ENCODE measurements at places on chromosomes 4 and X. TPM values are rescaled to one million over a fixed set of nuclear protein-coding genes. Genes with fewer than 3 reads are reported as not detected.
A peak's percentile ranks its signal among the peaks of the same experiment; 100 is the strongest.

DNA sequence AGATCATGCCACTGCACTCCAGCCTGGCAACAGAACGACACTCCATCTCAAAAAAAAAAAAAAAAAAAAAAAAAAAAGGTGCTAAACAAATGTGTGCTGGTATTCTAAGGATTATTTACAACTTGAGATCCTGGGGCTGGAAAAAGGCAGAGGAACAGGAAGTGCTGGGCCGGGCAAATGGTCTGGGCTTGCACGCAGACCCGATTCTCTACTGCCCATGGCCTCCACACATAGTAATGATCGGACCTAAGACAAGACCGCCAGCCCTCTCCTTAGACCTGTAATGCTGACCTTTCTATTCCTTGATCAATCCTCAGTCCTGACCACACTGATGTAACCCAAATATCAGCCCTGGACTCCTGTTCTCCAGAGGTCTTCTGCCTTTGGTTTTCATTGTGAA, 67.8 kb downstream of the EFNB1 start:
- H3K27me3 ChIP-seq: peaks cover 11% of the 10 kb centered on the region
- peaks cover 5% of the 10 kb centered on the region for H3K4me1 ChIP-seq
- no peak overlapping the region for H3K4me3 ChIP-seq
- no peaks in the 10 kb centered on the region for H3K36me3 ChIP-seq
- H3K27ac ChIP-seq: no peak overlapping the region
- DNase-seq: no peak

KDR gene
- not detected for total RNA-seq

GRCh38 chr4:142721187-142721586, 124.9 kb downstream of the INPP4B start:
- no peak for DNase-seq
- no peak overlapping the region for H3K4me3 ChIP-seq
- no peaks in the 10 kb centered on the region for H3K27me3 ChIP-seq
- no peaks in the 10 kb centered on the region for H3K36me3 ChIP-seq
- H3K4me1 ChIP-seq: peaks cover 3% of the 10 kb centered on the region
- H3K27ac ChIP-seq: no peak overlapping the region

DNA sequence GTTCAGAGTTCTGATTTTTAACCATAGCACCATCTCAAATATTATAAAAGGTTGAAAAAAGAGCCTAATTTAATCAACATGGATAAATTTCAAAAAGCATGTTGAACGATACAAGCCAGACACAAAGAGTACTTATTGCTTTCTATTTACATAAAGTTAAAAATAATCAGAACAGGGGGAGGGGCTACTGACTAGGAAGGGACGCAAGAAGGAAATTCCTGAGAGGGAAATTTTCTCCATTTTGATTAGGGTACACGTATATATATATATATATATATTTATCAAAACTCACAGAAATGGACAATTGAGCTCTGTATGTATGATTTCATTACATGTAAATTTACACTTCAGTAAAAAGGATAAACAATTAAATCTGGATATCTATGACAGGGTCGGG, 482 bp upstream of the MBTPS2 start:
- no peak for DNase-seq
- peak overlapping the region; percentile 84 for H3K4me3 ChIP-seq
- peak overlapping the region; percentile 78 for H3K27ac ChIP-seq

DNA sequence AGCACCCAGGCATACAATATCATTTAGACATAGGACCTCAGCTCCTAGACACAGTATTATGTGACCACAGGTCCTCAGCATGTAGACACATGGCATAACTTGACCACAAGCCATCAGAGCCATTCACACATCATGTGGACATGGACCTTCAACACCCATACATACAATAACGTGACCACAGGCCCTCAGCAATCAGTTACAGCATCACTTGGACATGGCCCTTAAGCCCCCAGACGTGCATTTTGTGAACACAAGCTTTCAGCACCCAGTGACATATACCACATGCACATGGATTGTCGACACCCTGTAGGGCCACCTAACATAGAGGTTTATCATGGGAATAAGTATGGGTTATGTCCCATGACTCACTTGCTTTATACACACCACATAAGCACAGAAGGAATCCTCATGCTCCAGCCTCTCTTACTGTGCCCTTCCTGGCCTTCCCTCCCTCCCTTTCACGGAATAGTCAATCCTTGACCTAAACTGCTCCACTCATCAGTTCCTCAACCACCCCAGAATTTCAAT, 1.9 kb downstream of the TSPYL2 start:
- H3K4me1 ChIP-seq: peaks cover 21% of the 10 kb centered on the region
- no peak for DNase-seq
- H3K36me3 ChIP-seq: peaks cover 31% of the 10 kb centered on the region
- H3K4me3 ChIP-seq: peak overlapping the region; percentile 80

DSPP gene
- not detected for total RNA-seq

GRCh38 chrX:131677655-131678628, 134.1 kb downstream of the OR13H1 start:
- no peak overlapping the region for H3K4me3 ChIP-seq
- no peaks in the 10 kb centered on the region for H3K4me1 ChIP-seq
- no peaks in the 10 kb centered on the region for H3K36me3 ChIP-seq
- DNase-seq: no peak
- H3K27ac ChIP-seq: no peak overlapping the region

DNA sequence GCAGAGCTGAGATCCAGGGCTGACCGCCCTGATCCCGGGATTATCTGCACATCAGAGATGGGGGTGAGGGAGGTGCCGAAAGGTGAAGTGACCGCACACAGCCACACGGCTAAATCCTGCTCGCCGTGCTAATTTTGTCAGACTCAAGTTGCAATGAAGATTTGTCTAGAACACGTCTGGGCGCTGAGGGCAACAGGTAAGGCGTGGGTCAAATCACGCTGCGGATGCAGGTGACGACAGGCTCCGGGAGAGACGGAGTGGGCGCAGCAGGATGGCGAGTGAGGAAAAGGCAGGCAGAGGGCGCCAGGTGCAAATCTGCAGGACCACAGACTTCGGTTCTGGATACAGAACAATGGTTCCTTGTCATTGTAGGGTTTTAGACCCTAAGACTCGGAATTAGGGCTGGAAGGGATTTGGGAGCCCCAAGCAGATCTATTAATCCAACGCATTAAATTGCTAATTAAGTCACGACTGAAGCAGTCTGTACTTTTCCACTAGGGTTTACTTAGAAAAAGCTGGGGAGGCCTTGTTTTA, 1.9 kb upstream of the TBC1D14 start:
- H3K4me3 ChIP-seq: peak overlapping the region; percentile 28
- DNase-seq: peak; percentile 85
- no peaks in the 10 kb centered on the region for H3K36me3 ChIP-seq
- H3K27me3 ChIP-seq: peaks cover 24% of the 10 kb centered on the region
- H3K27ac ChIP-seq: no peak overlapping the region

DNA sequence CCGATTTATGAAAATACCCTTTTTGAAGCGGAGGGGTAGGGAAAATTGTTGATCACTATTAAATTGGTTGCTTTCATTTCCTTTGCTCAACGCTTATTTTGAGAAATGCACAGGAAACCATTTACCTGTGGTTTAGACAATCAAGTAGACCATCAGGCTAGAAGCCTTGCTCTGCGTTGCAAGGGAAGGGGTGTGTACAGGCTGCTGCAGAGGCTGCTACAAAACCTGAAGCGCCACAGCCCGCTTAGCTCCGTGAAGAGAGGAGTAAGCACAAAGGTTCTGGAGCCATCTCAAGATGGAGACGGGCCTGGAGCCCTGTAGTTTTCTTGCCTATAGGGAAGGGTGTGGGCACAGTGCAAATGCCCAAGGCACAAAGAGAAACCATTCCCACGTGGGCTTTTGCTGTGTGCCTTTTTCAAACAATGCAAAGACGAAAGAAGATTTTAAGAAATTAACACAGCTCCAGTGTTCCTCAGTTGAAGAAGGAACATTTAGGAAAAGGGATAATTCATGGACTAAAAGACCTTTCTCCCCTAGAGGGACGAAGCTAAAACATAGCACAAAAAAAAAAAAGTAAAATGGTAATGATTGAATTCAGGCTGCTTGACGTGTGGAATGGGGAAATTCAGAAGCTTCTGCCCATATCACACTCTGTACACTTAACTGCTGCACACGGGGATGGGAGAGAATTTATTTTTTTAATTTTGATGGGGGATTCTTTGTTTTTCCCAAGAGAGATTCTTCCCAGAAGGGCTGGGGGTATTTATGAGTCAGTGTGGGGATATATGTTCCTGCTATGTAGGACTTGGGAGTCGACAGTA, 3.5 kb downstream of the TMSB4X start:
- H3K36me3 ChIP-seq: peaks cover 7% of the 10 kb centered on the region
- H3K27me3 ChIP-seq: no peaks in the 10 kb centered on the region

- H3K27me3 ChIP-seq: peaks cover 6% of the 10 kb centered on the region
- H3K4me3 ChIP-seq: no peak overlapping the region
- H3K4me1 ChIP-seq: no peaks in the 10 kb centered on the region
- no peaks in the 10 kb centered on the region for H3K36me3 ChIP-seq
- no peak overlapping the region for H3K27ac ChIP-seq
- no peak for DNase-seq
Observed at GRCh38 chrX:40973619-40974018, 111.6 kb upstream of the USP9X start.

MAGEA12 gene
- total RNA-seq: not detected

- no peak overlapping the region for H3K27ac ChIP-seq
- no peak for DNase-seq
- H3K27me3 ChIP-seq: no peaks in the 10 kb centered on the region
- no peak overlapping the region for H3K4me3 ChIP-seq
- no peaks in the 10 kb centered on the region for H3K4me1 ChIP-seq
Observed at GRCh38 chr4:7716010-7716721, 223.5 kb downstream of the AFAP1 start.

All from osteoblast (primary cell).